ENCODE measurements at places on chromosomes 16 and 17.

GRCh38 chr17:83100220-83100852 is 20.9 kb downstream of the METRNL start:
- DNase-seq = no peak

GRCh38 chr17:58985367-58985766 is 121.3 kb downstream of the TRIM37 start:
- no peak for DNase-seq

DNA sequence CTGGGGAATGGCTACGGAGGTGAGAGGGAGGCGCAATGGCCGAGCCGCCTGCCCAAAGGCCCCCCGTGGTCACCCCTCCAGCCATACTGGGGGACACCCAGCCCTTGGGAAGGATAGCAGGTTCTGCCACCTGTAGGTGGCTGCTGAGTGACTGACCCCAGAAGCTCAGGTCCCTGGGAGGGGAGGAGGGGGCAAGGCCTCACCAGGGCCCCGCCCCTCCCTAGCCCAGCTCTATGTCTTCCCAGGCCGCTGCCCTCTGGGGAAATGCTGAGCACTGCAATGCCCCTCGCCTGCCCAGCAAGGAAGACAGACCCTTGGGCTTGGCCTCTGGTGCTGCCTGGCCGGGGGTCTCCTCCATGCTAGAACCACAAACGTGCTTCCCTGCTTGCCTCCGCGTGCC is 11.4 kb upstream of the CLDN9 start:
- DNase-seq = no peak

DNA sequence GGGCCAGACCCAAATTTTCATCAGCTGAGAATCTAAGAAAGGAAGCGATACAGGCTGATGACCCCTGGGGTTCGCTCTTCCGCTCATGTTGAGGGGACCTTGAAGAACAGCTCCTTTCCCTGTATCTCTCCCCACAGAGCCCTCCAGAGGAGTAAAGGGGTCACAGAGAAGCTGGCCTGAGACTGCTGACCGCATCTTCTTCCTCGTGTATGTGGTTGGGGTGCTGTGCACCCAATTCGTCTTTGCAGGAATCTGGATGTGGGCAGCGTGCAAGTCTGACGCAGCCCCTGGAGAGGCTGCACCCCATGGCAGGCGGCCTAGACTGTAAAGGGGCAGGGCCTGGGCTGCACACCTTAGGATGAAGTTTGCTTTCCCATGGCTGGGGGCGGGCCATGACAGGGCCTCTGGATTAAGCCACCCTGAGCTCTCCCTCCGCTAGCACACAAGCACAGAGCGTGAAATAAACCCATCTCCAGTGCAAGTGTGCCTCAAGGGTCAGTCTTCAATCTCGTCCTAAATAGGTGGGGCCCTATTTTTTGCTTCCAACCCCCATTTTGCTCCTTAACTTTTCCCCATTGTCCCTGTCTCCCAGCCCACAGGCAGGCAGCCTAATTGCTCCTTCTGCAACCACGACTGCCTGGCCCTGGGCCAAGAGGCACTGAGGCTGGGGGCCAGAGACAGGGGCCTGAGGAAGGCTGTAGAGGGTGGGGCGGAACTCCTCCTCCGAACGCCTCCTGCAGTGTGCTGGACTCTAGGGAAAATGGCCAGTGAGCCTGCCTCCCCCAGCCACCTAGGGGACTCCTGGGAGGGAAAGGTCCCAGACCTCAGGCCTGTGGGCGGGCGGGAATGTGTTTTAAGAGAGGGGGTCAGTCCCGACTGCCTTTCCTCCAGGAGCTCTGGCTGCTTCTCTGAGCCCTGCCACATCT is 3.6 kb downstream of the ZACN start:
- DNase-seq = no peak

GRCh38 chr16:10752843-10753523 is 9.3 kb downstream of the NUBP1 start:
- no peak for DNase-seq

GRCh38 chr17:386141-386876 is 33.7 kb upstream of the RPH3AL start:
- DNase-seq = no peak

DNA sequence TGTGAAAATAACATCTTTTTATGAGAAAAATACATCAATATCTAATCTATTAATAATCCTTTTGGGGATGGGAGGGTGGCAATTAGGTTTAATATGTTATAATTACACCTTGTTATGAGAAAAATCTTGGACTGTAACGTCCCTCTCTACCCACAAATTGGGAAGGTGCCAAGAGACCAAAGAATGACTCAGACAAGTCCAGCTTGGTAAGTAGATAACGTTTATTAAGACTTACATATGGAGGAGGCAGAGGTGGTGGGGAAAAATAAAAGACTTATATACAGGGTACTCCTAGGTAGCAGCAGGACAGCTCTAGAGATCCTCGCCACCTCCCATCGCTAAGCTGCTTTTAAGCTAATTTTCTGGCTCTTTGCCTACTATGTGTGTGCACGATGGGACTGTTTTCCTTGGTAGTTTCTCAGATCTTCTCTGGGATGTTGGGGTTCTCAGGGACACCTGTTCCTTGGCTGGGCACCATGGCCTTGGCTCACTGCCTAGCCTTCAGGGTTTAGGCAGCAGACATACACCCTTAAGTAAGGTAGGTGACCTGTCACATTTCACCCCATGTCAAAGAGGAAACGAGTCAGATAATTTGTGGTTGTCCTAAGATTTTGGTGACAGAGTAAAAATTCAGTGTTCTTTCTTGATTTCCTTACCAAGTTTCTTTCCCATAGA is 31.5 kb downstream of the RBL2 start:
- peak; percentile 22 for DNase-seq

GRCh38 chr16:2422123-2422867 is 7.0 kb upstream of the CCNF start:
- no peak for DNase-seq

GRCh38 chr17:65750631-65751115 is 189.2 kb upstream of the AXIN2 start:
- DNase-seq = peak; percentile 56

- DNase-seq = no peak
Measured at GRCh38 chr16:74372953-74373846, 2.9 kb upstream of the NPIPB15 start.

DNA sequence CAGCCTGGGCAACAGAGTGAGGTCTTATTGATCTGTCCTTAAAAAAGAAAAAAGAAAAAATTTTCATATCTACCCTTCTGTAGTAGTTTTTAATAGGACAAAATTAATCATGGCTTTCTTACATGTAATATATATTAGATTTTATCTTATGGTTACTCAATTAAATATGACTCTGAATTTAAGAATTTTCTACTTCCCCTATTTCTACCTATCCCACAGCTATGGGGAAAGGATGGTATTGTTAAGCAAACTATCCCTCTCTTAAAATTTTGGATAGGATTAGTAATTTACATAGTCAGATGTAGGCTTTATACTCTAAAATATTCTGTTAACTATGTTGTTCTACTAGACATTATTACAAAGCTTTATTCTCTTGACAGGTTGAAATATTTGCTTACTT is 62.5 kb downstream of the NQO1 start:
- no peak for DNase-seq

DNA sequence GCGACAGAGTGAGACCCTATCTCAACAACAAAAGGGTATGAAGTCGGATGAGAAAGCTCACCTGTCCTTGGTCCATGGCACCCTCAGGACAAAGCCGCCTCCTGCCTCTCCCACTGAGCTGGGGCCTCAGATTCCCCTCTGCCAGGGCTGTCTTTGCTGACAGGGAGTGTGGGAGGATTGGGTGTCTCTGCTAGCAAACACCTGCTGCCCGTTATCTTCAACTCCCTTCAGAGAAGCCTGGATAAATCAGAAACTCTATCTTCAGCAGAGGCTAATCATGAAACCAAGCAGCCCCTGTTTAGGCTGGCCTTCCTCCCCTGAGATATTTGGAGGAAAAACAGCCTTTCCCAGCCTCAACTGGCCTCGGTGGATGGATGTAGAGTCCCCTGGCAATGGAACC is 36.3 kb upstream of the CDH1 start:
- no peak for DNase-seq

GRCh38 chr17:4764595-4764994 is 7.1 kb upstream of the TM4SF5 start:
- DNase-seq = no peak

DNA sequence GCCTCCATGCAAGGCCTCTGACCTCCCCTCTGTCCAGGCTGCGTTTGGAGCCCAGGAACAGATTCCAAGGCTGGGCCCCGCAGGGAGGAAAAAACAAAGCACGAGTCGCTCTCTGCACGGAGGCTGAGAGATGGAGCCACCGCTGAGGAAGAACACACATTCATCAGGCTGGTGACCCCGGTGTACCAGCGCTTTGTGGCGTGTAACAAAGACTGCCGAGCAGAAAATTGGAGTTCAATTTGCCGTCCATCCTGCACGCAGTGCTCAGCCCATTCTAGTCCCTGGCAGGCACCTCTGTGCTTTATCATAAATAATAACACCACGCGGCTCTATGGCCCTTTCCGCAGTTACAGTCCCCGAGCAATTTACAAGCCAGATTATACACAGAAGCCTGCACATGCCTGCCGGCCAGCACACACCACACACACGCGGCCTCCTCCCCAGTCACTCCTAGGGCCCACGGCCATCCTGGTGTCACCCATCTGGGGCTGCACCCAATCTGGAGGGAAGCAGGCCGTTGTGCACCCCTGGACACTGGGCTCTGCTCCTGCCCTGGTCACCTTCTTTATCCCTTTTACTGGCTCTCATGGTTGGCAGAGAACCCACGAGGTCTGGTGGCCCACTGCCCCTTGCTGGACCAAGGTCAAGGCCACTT is 124.4 kb downstream of the SDK2 start:
- DNase-seq = no peak

DNA sequence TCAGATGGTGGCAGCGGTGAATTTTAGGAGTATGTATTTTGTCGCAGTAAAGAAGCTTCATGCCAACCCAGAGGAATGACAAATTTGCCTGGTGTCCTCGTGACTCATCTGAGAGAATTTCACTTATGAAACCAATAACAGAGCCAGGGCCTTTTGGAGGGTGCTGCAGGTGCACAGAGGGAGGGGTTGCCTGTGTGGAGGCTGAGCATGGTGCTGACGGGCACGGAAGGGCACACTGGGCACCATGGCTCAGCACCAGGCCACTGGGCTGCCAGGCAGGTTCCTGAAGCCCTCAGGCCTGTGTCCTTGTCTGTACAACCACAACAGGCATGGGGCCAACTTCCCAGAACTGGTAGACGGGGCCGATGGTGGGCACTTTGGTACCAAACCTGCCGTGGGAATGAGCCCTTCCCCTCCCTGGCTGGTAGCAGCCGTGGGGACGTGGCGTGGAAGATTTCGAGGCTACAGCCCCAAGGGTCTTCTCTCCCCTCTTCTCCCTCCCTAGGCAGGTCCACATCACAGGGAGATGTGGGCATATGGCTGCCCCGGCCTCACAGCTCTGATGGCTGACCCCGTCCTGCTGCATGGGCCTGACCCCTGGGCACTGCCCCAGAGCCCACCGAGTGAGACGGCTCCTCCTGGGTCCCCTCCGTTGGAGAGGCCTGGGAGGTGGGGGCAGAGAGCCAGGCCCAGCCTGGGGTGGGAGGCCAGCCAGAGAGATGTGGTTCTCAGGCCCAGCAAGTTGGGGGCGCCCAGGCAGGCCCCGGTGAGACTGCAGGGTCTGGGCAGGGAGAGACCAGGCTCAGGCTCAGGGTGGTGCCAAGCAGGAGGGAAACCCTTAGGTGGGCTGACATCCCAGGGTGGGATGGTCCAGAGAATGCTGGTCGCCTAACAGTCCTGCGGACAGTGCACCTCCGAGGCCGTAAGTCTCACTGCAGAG is 30.2 kb upstream of the ZNF469 start:
- no peak for DNase-seq

GRCh38 chr16:22670044-22670536 is 143.9 kb upstream of the HS3ST2 start:
- no peak for DNase-seq

- no peak for DNase-seq
Measured at GRCh38 chr17:77356109-77356689, 215.4 kb downstream of the SEC14L1 start.

DNA sequence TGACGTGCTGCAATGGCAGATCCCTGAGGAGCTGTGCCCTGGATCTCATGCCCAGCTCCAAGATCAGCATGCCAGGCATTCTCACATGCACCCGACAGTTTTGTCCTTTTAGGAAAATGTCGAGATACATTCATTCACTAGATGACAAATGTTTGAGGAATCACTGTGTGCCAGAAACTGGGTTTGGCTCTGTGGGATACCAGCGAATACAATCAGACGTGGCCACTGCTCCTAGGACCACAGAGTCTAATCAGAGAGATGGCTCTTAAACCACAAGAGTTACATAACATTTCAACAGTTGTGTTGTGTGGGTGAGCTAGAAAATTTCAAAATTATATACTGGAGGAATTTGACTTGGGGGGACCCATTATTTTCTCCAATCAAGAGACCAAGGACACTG is 579.7 kb downstream of the CDH13 start:
- peak; percentile 16 for DNase-seq

DNA sequence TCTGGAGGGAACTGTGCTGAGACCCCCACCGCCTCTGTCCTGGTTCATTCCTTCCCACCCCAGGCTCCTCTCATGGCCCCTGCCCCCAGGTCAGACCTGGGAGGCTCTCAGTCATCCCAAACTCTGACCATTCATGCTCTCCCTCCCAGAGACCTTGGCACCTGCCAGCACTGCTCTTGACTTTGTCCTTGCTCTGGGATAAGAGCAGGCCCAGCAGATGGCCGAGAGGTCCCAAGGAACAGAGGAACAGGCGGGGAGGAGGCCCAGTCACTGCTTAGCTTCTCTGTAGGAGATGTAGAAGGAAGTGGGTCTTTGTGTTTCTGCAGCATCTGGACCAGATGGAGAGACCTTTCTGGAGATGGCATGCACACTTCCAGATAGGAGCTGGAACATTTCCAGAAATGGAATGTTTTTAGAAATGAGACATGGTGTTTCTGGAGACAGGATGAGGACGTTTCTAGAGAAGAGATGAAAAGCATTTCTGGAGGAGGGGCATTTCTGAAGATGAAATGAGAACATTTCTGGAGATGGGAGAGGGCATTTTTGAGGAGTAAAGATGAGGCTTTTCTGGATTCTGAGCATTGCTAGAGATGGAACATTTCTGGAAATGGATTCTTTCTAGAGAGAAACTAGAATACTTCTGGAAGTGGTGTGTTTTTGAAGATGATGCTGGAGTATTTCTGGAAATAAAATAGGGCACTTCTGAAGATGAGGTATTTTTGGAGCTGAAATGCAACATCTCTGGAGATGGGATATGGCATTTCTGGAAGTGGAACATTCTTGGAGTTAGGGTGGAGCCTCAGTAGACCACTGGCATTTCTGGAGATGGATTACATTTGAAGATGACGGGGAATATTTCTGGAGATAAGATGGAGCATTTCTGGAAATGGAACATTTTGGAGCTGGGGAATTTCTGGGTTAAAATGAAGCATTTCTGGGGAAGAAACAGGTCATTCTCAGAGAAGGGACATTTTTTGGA is 55.2 kb downstream of the RAI1 start:
- DNase-seq = no peak

GRCh38 chr16:64919929-64920607 is 201.8 kb downstream of the CDH11 start:
- no peak for DNase-seq

DNA sequence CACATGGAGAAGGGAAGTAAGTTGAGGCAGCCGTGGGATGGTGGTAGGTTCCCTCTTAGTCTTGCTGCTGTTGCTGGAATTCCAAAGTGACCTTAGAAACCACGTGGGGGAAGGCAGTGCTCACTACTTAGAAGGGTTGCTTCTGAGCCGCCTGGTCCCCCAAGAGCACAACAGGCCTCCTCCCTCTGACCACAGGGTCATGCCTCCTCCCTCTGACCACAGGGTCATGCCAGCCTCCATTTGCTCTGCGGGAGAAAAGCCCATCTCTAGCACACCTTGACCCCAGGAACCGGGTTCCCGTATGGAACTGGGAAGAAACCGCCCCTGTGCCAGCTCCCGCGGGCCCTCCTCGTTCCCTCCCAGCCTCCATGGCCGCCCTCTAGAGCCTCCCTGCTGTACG is 13.4 kb upstream of the ZFPM1 start:
- no peak for DNase-seq

- DNase-seq = no peak
Measured at GRCh38 chr16:84043486-84044117, 1.0 kb upstream of the SLC38A8 start.
